ENCODE measurements at places on chromosomes 5 and 9. TPM values are rescaled to one million over a fixed set of nuclear protein-coding genes. Genes with fewer than 3 reads are reported as not detected.

Gene TTC23L
- 5.2 TPM for polyA plus RNA-seq

- DNase-seq = no peak
Measured at GRCh38 chr5:86981898-86982297, 285.8 kb upstream of the RASA1 start.

- no peak for DNase-seq
Measured at GRCh38 chr9:79185866-79186265, 385.9 kb upstream of the TLE4 start.

DNA sequence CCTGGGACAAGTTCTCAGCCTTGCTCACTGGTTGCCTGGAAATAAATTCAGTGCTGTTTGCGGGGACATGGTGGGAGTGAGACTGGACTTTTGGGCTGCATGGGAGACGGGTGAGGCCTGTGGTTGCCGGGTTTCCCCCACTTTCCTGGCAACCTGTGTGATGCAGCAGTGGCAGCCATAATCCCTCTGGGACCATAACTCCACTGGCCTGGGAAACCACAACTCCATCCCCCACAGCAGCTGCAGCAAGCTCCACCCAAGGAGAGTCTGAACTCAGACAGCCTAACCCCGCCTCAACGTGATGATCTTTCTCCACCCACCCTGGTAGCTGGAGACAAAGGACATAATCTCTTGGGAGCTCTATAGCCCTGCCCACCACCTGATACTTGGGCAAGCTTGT is 349.9 kb downstream of the PIK3R1 start:
- no peak for DNase-seq
